ENCODE measurements at places on chromosomes 2 and 18. TPM values are rescaled to one million over a fixed set of nuclear protein-coding genes. Genes with fewer than 3 reads are reported as not detected.

DNA sequence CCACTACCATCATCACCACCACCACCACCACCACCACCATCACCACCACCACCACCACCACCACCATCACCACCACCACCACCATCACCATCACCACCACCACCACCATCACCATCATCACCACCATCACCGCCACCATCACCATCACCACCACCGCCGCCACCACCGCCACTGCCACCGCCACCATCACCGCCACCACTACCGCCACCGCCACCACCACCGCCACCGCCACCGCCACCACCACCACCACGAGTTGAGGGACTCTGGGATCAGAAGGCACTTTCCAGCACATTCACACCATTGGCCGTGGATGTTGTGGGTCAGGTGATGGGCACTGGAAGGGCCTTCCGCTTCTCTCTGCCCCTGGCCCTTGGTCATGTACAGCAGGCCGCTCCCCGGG, 48.8 kb downstream of the ODC1 start:
- no peak overlapping the region for H3K4me3 ChIP-seq
- H3K27ac ChIP-seq = no peak overlapping the region
- H3K36me3 ChIP-seq = no peaks in the 10 kb centered on the region
- no peak for DNase-seq
- H3K27me3 ChIP-seq = no peaks in the 10 kb centered on the region
- H3K4me1 ChIP-seq = no peaks in the 10 kb centered on the region

GRCh38 chr2:20583425-20583881, 67.4 kb downstream of the HS1BP3 start:
- peak overlapping the region; percentile 2 for H3K27ac ChIP-seq
- no peaks in the 10 kb centered on the region for H3K36me3 ChIP-seq
- peaks cover 2% of the 10 kb centered on the region for H3K4me1 ChIP-seq
- no peak overlapping the region for H3K4me3 ChIP-seq
- no peaks in the 10 kb centered on the region for H3K27me3 ChIP-seq
- no peak for DNase-seq

DNA sequence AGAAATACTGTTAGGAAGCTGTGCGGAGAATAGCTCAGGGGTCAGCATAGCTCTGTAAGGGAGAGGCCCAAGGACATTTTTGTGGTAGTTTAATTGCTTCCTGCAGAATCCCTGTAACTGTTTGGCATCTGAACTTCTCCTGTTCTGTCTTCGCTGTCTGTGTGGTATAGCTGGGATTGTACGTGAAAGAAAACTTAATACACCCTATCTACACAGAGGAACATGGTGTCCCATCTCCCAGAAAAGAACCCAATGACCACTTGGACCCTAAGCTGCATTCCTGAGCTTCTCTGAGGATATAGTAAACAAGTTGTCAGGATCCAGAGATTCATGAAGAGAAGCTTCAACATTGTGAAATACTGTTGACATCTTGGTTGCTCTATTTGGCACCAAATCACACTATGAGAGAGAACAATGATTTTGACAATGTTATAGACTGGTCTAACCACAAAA, 81.3 kb downstream of the CDC42EP3 start:
- peaks cover 38% of the 10 kb centered on the region for H3K4me1 ChIP-seq
- H3K36me3 ChIP-seq = no peaks in the 10 kb centered on the region
- peak overlapping the region; percentile 30 for H3K27ac ChIP-seq
- DNase-seq = no peak

BCL11A gene
- total RNA-seq = 2.2 TPM

GCKR gene
- total RNA-seq = 1.9 TPM
